ENCODE measurements at places on chromosomes 2 and 18.

GRCh38 chr2:86371527-86371926 lies 34.1 kb upstream of the REEP1 start:
- no peak for DNase-seq

- no peak for DNase-seq
These were observed 36.7 kb downstream of the WDFY1 start for GRCh38 chr2:223908304-223908998.

GRCh38 chr18:7272311-7273049 lies 41.6 kb downstream of the LRRC30 start:
- no peak for DNase-seq

GRCh38 chr2:113192459-113193100 lies 18.8 kb downstream of the PSD4 start:
- no peak for DNase-seq

DNA sequence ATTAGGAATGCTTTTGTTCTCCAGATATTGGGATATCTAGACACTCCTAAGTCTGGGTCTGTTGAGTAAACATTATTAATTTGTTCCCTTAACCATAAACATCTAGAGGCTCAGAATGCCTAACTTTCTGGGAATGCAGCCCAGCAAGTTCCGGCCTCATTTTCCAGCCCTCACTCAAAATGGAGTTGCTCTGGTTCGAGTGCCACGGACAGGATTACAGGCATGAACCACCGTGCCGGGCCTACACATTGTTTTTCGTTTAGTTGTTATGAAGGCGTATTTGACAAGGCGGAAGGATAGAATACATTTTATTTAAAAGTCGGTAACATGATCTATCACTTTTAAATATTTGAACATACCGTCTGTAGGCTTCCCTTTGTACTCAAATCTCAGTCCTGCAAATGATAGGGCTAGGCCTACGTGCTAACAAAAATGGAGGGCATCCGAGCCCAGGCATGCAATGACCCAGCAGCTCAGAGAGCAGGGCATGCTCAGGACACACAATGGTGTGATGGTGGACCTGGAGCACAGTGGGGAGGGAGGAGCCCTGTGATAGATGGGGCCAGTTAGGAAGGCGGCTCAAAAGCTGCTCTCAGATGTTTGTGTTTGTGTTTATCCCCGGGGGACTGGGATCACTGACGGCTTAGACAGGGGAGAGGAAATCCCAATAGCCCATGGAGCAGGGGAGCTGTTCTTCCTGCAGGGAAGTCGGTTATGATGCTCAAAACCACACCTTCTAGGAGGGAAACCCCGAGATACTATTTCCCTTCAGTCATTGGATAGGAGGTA lies 2.9 kb upstream of the SCYGR1 start:
- DNase-seq = no peak

- DNase-seq = no peak
These were observed 639.3 kb downstream of the ADCYAP1 start for GRCh38 chr18:1544016-1544415.

DNA sequence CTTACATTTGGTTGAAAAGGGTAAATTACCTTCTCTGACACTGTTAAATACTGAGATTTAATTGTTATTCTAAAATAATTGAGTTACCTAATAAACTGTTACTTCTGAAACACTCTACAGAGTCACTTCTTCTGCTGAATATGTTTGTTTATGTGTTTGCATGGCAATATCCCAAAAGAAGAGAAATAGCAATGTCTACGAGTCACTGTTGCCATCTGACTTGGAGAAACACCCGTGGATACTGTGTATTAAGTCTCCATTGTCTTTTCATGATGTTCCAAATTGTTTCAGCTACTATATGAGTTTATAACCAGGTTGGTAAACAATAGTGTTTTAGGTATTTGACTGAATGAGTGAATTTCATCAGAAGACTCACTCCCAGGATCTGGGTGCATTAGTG lies 754.2 kb upstream of the ID2 start:
- DNase-seq = no peak

- no peak for DNase-seq
These were observed 10.7 kb downstream of the DPP4 start for GRCh38 chr2:162063281-162063680.

GRCh38 chr2:180664507-180664906 lies 315.9 kb upstream of the UBE2E3 start:
- DNase-seq = no peak

DNA sequence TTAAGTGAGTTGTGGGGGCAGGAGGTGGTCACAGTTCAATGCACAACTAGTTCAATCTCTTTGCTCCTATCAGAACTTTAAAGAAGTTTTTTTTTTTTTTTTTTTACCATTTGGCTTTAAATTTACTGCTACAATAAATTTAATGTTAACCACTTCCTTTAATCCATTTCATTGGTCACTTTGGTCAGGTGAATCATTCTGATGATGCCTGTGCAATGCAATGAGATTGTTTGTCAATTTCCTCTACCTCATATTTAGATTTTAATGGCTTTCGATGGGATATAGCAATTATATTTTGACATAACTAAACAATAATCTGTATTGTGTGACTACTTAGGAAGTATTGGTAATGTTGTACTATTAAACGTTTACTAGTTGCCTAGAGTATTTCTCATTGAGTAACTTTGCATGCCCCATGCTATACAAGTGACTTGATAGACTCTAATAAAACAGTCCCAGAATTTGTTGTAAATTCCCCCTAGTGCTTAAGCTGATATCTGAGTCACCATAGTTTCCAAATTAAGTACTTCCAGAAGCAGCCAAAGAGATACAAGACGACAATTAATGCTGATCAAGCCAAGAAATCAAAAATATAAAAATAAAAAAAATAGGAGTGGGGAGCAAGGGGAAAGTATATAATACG lies 52.9 kb upstream of the SERPINB2 start:
- DNase-seq = no peak

DNA sequence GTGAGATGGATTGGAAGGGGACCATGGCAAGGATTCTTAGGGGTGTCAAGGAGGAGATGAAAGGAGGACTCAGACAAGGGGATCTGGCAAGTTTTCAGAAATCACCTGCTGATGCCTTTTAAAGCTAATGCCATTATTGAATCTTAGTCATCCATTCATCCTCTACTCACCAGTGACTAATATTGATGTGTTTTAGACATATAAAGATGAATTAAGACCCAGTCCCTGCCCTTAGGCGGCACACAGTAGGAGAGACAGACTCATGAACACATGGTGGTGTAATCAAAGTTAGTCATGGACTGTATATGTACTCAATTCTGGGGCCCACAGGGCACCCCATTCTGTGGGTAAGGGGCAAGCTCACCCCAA lies 56.5 kb upstream of the ATL2 start:
- DNase-seq = no peak

DNA sequence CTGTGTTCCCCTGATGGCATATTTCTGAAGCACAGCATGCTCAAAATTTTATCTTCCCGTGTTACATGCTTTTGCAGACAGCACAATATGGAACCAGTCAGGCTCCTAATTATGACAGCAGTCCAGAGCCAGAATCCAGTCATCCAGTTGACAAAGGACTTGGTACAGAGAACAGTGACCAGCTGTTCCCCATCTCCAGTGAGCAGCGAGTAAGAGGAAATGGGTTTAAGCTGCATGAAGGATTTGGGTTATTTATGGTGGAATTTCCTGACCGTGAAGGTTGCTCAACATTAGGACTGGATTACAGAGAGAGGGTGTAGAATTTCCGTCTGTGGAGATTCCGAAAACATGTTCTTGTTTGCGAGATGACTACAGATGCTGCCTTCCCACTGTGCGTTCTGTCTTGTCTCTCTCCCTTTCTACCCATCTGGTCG lies 24.4 kb downstream of the SGPP2 start:
- no peak for DNase-seq

DNA sequence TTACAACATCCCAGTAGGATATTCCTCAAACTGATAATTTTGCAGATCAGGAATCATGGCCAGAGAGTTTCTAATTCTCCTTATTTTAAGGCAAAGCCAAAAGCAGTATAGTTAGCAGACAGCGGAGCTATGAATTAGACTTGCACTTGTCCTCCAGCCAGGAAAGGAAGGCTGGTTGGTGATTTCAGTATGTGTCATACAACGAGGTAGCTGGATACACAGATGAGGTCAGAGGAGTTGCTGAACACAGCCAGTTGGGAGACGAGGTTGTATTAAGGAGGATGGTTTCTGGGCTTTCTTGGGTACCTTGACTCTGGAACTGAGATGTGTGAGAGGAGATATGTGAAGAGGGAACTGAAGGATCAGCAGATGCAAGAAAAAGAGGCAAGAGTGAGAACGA lies 185.2 kb downstream of the SOX11 start:
- DNase-seq = no peak

- DNase-seq = no peak
These were observed 105.1 kb upstream of the SP3 start for GRCh38 chr2:174070281-174070680.

DNA sequence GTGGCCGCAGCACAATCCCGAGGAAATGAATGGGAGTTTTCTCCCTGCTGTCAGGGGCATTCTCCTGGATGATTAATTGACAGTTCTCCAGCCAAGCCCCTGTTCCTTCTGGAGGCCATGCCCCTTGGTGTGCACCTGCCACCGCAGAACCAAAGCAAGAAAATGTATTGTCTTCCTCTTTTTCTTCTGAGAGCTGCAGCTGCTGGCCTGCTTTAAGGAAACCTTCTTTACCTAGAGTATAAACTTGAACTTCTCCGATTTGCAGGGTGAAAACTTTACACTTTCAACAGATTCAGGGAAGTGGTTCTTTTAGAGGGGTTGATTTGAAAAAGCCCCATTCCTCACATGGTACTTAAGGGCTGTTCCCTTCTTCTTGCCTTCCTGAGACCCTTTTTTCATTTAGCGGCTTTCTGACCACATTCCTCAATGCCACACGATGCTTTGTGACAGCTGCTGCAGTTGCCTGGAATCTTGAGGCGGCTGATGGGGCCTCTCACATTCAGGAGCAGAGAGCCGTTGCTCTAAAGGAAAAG lies 402.8 kb downstream of the TXNL1 start:
- no peak for DNase-seq

DNA sequence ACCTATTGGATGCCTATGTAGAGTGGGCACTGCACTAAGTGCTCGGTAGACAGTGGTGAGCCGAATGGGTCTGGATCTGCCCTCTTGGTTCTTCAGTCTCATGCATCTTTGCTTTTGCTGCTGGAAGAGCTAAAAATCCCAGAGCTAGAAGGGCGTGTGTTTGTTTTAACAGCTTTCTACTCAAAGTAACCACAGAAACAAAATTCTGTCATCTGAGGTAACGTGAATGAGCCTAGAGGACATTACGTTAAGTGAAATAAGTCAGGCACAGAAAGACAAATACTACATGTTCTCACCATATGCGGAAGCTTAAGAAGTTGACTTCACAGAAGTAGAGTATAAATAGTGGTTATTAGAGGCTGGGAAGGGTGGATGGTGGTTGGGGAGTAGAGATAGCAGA lies 119.8 kb downstream of the PLB1 start:
- peak; percentile 36 for DNase-seq

DNA sequence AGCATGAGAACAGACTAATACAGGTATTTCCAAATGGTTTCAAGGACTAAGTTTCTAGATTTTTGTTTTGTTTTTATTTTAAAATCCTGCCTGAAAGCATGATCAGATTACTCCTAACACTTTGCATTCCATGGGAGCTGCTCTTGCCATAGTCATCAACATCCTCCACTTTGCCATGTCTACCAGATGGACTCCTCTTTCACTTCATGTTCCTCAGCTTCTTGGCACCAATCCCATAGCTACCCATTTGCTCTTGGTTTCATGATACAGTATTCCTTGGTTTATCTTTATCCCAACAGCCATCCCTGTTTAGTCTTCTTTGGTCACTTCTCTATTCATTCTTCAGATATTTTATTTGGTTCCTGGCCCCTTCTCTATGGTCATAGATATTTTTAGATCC lies 154.2 kb upstream of the CCDC195 start:
- DNase-seq = no peak

DNA sequence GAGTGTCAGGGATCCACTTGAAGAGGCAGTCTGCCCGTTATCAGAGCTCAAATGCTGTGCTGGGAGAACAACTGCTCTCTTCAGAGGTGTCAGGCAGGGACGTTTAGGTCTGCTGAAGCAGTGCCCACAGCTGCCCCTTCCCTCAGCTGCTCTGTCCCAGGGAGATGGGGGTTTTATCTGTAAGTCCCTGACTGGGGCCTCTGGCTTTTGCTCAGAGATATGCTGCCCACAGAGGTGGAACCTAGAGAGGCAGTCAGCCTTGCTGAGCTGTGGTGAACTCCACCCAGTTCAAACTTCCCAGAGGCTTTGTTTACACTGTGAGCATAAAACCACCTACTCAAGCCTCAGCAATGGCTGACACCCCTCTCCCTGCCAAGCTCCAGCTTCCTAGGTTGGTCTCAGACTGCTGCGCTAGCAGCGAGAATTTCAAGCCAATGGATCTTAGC lies 38.1 kb downstream of the PLEK start:
- no peak for DNase-seq

GRCh38 chr2:172702451-172702850 lies 33.2 kb upstream of the RAPGEF4 start:
- no peak for DNase-seq

Data from NCI-H187 treated with DMSO at 0.1 percent for 48 hours (cell line).